GM13976 (cell line): ENCODE measurements at places on chromosomes 2 and 18.
A peak's percentile ranks its signal among the peaks of the same experiment; 100 is the strongest.

GRCh38 chr2:1863386-1863785 lies 119.1 kb upstream of the PXDN start:
- no peak for DNase-seq

- no peak for DNase-seq
Observed at GRCh38 chr2:38554973-38555595, 47.6 kb downstream of the HNRNPLL start.

- no peak for DNase-seq
Observed at GRCh38 chr2:101011152-101011551, 9.1 kb downstream of the RPL31 start.

GRCh38 chr18:9648431-9649163 lies 34.2 kb upstream of the PPP4R1 start:
- no peak for DNase-seq

GRCh38 chr2:170462433-170463205 lies 252.5 kb upstream of the SP5 start:
- no peak for DNase-seq

DNA sequence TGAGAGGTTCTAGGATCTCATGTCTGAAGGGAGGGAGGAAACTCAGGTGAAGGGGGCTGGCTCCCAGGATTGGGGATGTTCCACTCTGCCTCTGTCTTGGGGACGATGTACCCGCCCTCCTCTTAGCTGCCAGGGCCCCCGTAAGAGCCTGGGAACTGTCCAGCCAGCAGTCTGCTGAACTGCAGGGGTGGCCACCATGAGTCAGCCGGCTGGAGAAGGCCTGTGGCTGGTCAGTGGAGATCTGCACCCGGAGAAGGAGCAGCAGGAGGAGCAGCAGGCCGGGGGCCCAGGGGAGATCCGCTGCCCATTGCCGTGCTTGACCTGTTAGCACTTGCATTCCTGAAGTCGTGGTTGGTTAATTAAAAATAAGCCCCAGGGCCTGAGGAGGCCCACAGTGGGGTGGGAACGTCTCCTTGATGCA lies 180.3 kb downstream of the TFCP2L1 start:
- DNase-seq, result no peak

DNA sequence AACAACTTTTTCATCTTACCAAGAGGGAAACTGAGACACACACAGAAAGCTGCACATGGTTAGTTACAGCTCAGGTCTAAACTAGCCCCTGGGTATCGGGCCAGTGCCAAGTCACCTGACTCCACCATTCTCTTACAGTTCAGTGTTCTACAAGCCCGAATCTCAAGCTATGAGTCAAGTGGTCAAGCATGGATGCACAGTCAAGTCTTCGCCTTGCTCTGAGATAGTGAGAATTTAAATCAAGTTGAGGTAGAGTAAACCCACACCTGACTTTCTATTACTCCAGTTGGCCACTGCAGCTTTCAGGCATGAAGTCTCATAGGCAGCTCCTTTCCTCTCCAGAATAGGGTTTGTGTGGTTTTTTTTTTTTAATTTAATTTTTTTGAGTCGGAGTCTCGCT lies 34.5 kb upstream of the ARL5A start:
- DNase-seq, result peak; percentile 68

DNA sequence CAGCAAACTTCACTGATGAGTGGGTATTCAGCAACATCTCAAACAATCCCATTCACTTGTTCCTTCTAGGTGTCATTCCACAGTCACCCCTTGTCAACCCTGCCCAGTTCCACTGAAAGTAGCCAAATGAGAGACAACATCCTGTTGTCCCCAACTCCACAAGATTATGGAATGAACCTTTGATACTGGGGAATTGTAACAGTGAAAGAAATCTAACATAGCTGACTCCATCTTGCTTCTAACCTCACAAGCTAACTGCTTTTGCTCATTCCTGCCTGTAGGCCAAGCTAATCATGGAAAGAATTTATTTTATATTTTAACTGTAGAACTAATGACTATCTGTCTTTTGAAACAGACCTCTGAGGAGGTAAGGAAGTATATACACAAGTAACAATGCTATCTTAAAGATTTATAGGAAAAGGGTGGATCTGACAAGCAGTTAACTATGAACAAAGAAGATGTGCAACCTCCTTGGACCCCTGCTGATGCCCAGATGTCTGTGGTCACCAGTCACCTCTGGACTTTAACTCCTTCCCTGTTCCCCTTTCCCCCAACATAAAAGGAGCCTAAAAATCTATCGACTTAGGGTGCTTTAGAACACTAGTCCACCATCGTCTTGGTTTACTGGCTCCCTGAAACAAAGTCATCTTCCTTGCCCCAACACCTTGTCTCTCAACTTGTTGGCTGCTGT lies 6.9 kb upstream of the ANXA4 start:
- DNase-seq, result no peak

DNA sequence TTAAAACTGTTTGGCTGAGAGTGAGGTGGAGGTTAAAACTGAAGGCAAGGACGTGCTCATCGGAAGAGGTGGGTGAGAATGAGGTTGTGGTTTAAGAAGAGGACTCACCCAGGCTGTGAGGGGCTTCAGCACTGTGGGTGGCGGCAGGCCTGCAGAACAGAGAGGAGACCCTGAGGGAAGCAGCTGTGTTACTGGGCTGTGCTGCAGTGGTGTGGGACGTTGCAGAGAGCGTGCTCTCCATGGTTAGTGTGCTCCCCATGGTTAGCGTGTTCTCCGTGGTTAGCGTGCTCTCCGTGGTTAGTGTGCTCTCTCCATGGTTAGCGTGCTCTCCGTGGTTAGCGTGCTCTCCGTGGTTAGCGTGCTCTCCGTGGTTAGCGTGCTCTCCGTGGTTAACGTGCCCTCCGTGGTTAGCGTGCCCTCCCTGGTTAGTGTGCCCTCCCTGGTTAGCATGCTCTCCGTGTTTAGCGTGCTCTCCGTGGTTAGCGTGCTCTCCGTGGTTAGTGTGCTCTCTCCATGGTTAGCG lies 68.5 kb upstream of the NFATC1 start:
- DNase-seq, result no peak

GRCh38 chr2:67733517-67733916 lies 329.3 kb downstream of the C1D start:
- DNase-seq, result no peak
